Neural crest cell (in vitro differentiated cells): ENCODE measurements at places on chromosomes 3 and 15.

DNA sequence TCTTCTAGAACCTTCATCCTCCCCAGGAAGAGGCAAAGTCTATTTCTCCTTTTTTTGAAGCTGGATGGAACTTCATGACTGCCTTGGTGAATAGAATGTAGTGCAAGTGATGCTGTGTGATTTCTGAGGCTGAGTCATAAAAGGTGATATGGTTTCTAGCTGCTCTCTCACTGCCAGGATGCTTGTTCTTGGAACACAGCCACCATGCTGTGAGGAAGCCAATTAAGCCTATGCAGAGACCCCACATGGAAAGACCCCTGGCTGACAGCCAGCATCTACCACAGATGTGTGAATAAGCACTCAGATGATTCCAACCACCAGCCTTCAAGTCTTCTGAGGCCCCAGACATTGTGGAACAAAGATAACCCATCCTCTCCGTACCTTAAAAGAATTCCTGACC lies 57.0 kb downstream of the ISL2 start:
- DNase-seq: no peak

- no peak for DNase-seq
These were observed 84.5 kb downstream of the ZIC1 start for GRCh38 chr3:147493666-147494065.

- DNase-seq: no peak
These were observed 106.3 kb upstream of the ABHD17C start for GRCh38 chr15:80588801-80589200.

DNA sequence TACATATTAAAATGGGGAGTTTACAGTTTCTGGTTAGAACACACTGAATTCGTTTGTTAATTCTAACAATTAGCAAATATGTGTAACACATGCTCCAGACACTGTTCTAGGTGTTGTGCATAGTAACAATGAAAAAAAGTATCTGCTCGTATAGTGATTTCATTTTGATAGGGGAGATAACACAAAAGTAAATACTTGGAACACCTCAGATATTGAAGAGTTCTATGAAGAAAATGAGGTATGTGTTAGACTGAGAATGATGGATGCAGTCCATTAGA lies 6.8 kb upstream of the TMF1 start:
- no peak for DNase-seq

DNA sequence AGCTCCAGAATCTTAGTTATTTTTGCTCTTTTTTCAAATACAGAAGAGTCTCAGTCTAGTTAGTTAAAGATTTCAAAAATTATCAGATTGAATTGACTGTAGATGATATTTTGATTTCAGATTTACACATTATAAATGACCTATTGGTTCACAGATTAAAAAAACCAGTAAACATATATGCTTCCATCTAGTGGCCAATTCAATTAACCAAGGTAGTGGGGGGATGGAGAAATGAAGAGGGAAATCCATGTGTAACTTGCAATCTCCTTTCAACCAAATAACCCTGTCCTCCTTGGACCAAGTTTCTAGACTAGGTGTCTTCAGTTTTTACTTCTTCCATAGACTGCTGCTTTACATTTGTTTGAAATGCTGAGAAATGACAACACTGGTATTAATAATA lies 789.8 kb downstream of the ROBO1 start:
- DNase-seq: no peak

DNA sequence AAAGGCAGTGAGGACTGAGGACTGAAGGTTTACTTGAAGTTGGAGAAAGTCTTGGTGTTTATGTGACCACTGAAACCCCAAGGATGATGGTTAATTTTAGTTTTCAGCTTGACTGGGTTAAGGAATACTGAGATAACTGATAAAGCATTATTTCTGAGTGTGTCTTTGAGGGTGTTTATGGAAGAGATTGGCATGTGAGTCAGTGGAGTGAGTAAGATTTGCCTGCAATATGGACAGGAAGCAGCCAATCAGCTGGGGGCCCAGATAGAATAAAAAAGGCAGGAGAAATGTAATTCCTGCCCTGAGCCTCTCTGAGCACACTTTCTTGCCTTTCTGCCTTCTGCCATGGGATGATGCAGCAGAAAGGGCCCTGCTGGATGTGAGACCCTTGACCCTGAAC lies 92.4 kb downstream of the KBTBD8 start:
- no peak for DNase-seq

- no peak for DNase-seq
These were observed 2.4 kb downstream of the ADAMTS9 start for GRCh38 chr3:64685331-64685799.

DNA sequence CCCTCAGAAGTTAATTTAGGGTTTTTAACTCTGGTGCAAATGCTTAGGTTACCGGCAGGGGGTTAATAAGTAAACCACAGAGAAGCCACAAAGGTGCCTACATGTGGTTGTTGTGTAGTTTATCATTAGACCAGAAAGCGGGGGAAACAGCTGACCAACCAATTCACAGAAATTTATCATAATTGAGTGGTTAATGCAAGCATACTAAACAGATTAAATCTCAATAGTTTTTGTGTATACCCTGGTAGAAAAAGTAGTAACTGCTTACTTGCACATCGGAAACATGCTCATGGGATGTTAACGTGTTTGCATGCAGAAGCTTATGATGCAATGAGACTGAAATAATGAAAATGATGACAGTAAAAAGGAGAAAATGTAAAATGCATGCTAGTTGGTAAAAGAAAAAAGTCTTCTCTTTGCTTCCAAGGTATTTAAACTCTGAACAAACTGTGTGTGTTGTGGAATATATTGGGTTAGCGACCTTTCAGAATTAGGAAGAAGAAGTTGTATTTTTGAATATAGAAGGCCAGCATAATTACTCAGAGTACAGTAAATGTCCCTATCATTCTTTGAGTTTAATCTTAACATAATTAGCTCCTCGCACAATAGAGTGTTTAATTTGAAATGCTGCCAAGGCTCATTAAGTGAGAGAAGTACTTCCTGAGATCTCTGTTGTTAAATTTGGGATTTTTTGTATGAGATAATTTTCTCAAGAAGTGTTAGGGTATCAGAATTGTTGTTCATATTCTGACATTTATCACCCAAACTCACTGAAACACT lies 316.2 kb downstream of the PTPRG start:
- no peak for DNase-seq

DNA sequence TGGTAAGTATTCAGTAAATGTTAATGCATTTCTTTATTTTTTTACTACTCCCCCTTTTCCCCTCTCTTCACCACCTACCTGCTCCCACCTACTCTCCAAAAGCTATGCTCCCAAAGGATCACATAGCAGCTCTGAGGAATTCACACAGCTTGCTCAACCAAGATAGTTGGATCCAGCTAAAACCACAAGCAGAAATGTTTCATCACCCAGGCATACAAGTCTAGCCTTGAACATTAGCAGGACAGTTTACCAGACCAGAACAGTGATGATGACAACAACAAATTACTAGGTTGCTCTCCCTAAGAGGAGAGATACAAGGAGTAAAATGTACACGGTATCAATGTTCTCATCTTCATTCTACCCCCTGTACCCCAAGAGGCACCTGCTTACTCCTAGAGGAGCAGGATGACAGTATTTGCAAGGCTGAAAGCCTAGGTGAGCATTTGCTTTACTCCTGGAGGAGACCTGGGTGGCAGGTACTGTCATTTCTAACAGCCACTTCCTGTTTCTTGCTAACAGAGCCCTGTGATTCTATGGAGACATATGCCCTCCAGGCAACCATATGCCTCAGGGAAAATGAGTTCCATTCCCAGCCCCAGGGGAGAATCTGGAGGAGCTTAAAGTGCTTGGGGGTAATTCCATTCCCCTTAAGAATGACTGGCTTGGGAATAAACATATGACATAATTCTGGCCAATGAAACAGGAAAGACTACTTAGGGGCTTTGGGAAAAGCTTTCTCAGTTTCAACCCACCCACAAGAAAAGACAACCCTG lies 237.5 kb downstream of the NTRK3 start:
- no peak for DNase-seq

DNA sequence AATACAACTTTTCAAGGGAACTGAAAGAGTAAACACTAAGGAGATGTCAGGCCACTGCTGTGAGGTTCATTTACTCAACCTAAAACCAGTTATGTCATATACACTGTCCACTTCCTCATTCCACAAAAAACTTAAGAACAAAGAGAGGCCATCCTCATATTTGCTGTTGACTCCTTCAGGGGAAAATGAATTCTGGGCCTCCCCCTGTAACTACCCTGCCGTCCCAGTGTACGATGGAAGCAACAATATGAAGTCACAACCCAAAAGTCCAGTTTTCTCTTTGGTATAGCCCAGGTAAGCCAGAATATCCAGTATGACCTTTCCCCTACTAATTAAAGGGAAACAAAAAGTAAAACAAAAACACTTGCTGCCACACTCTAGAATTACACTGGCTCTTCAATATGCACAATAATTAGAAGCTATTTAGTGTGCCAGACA lies 16.2 kb downstream of the CEP152 start:
- no peak for DNase-seq

- DNase-seq: no peak
These were observed 7.6 kb upstream of the SLC12A8 start for GRCh38 chr3:125220183-125220582.
